ENCODE measurements at places on chromosomes 7 and 10. TPM values are rescaled to one million over a fixed set of nuclear protein-coding genes. Genes with fewer than 3 reads are reported as not detected.

- no peak for DNase-seq
- no peaks in the 10 kb centered on the region for H3K36me3 ChIP-seq
- H3K4me1 ChIP-seq: no peaks in the 10 kb centered on the region
- H3K27me3 ChIP-seq: no peaks in the 10 kb centered on the region
- H3K4me3 ChIP-seq: no peak overlapping the region
Measured at GRCh38 chr7:19026888-19027287, 90.5 kb downstream of the TWIST1 start.

DNA sequence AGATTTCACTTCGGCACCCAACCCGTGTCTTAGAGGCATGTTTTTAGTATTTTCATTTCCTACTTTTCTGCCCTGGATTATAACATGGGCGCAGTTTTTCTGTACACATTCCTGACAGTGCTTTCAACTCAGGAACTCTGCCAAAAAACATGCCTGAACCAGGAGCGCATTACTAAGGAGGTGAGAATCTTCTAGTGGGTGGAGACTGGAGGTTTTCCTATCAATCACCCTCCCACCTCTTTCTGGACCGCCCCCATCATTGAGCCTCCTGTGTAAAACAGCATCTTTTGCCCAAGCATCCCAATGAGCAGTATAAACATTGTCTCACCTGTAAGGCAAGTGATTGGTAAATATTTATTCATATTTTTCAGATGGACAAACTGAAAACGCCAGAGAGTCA lies 53.2 kb downstream of the STK17A start:
- H3K4me1 ChIP-seq: peaks cover 88% of the 10 kb centered on the region
- H3K27me3 ChIP-seq: no peaks in the 10 kb centered on the region
- peaks cover 65% of the 10 kb centered on the region for H3K36me3 ChIP-seq
- H3K27ac ChIP-seq: peak overlapping the region; percentile 66

GRCh38 chr7:17493446-17493845 lies 195.0 kb downstream of the AHR start:
- no peak overlapping the region for H3K4me3 ChIP-seq
- H3K4me1 ChIP-seq: peaks cover 28% of the 10 kb centered on the region
- DNase-seq: no peak
- H3K27ac ChIP-seq: no peak overlapping the region

DNA sequence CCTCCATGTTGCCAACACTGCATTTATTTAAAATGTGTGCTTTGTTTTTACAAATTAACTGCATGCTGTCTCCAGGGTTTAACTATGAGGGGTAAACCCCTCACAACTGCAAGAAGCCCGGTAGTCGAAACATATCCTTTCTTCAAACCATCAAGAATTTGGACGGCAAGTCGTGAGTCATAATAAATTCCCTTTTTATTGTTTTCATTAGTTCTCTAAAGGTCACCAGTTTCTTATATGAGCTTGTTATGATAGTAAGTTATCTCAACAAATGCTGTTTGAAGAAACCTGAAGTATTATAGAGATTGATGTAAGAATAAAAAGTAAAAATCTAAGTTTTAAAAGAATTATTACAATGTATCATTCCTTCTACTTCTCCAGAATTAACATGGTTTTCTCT lies 12.2 kb upstream of the FIGNL1 start:
- no peak for DNase-seq
- no peak overlapping the region for H3K27ac ChIP-seq
- no peak overlapping the region for H3K4me3 ChIP-seq

GRCh38 chr7:25884265-25884828 lies 267.7 kb upstream of the NFE2L3 start:
- H3K4me3 ChIP-seq: no peak overlapping the region
- DNase-seq: no peak
- H3K27ac ChIP-seq: no peak overlapping the region
- H3K36me3 ChIP-seq: no peaks in the 10 kb centered on the region
- H3K27me3 ChIP-seq: peaks cover 14% of the 10 kb centered on the region
- H3K4me1 ChIP-seq: peaks cover 2% of the 10 kb centered on the region

DNA sequence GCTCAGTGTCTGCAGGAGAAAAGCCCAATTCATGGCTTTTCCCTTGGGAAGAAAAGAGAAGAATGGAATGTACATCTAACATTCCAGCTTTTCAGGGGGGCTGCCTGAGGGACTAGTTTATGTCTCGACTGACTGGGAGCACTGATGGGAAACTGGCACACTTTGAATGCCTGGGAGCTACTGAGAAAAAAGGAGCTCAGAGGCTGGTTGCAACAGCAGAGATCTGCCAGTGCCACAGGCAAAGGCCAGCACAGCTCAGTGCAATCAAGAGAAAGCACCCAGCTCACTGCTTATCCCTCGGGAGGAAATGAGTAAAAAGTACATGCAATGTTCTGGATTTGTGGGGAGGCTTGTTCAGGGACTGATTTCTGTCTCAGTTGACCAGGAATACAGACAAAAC lies 226.2 kb downstream of the COBL start:
- peaks cover 4% of the 10 kb centered on the region for H3K36me3 ChIP-seq
- DNase-seq: no peak
- peaks cover 9% of the 10 kb centered on the region for H3K27me3 ChIP-seq
- H3K4me1 ChIP-seq: no peaks in the 10 kb centered on the region

- no peak for DNase-seq
- H3K4me3 ChIP-seq: no peak overlapping the region
- H3K4me1 ChIP-seq: peaks cover 56% of the 10 kb centered on the region
Measured at GRCh38 chr10:74587109-74587854, 239.1 kb upstream of the KAT6B start.

Gene NPTX2
- total RNA-seq: not detected

Gene PDZD7
- total RNA-seq: 0.62 TPM

Gene TMEM270
- not detected for total RNA-seq

Gene TFEC
- not detected for total RNA-seq

- H3K27ac ChIP-seq: no peak overlapping the region
- no peak overlapping the region for H3K4me3 ChIP-seq
Measured at GRCh38 chr10:90935581-90936275, 14.8 kb upstream of the ANKRD1 start.

GRCh38 chr7:115058726-115059125 lies 136.8 kb downstream of the MDFIC start:
- H3K27ac ChIP-seq: no peak overlapping the region
- DNase-seq: no peak
- H3K4me3 ChIP-seq: no peak overlapping the region

DNA sequence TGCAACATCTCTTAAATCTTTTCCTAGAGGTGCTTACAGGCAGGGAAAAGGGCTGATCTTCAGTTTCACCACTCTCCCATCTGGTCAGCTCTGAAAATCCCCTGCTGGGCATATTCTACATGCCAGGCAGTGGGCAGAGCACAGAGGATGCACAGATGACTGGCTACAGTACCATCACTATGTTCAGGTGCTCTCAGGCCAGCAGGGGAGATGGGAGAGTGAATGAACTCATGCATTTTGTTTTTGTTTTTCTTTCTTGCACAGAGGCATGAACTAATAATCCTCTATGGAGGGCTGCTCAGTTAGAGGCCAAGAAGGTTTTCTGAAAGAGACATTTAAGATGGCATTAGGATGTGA lies 19.3 kb downstream of the ELMO1 start:
- no peak overlapping the region for H3K27ac ChIP-seq
- H3K4me1 ChIP-seq: peaks cover 86% of the 10 kb centered on the region
- H3K4me3 ChIP-seq: no peak overlapping the region
- H3K36me3 ChIP-seq: peaks cover 27% of the 10 kb centered on the region
- H3K27me3 ChIP-seq: no peaks in the 10 kb centered on the region

- no peaks in the 10 kb centered on the region for H3K36me3 ChIP-seq
- H3K27me3 ChIP-seq: no peaks in the 10 kb centered on the region
- no peak for DNase-seq
- H3K4me1 ChIP-seq: no peaks in the 10 kb centered on the region
Measured at GRCh38 chr10:36171953-36172940, 530.2 kb upstream of the FZD8 start.

GRCh38 chr7:30726296-30727006 lies 25.5 kb upstream of the INMT start:
- H3K4me3 ChIP-seq: peak overlapping the region; percentile 77
- DNase-seq: peak; percentile 51
- no peaks in the 10 kb centered on the region for H3K36me3 ChIP-seq
- no peaks in the 10 kb centered on the region for H3K27me3 ChIP-seq

Gene WNT16
- total RNA-seq: not detected

- H3K36me3 ChIP-seq: peaks cover 22% of the 10 kb centered on the region
- H3K27ac ChIP-seq: no peak overlapping the region
- no peak overlapping the region for H3K4me3 ChIP-seq
- H3K4me1 ChIP-seq: no peaks in the 10 kb centered on the region
- no peak for DNase-seq
Measured at GRCh38 chr7:157211690-157212089, 73.0 kb downstream of the UBE3C start.

Gene PDK4
- total RNA-seq: not detected

DNA sequence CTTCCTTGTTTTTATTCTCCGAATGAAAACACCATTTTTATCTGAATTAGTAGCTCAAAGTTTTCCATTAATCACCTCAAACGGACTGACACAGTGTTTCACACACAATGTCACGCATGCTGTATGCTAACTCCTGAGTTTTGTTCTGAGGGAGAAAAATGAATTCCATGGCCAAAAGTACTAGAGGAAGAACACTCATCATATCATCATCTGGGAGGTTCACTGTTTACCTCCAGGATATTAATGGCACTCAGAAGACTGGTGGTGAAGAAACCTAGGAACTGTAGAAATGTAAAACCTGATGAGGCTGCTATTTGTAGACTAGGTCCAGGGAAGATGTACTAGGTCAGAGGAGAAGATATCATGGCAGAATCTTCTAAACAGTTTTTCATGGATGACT lies 395.6 kb upstream of the ETV1 start:
- H3K36me3 ChIP-seq: no peaks in the 10 kb centered on the region
- no peak overlapping the region for H3K27ac ChIP-seq
- no peak overlapping the region for H3K4me3 ChIP-seq

DNA sequence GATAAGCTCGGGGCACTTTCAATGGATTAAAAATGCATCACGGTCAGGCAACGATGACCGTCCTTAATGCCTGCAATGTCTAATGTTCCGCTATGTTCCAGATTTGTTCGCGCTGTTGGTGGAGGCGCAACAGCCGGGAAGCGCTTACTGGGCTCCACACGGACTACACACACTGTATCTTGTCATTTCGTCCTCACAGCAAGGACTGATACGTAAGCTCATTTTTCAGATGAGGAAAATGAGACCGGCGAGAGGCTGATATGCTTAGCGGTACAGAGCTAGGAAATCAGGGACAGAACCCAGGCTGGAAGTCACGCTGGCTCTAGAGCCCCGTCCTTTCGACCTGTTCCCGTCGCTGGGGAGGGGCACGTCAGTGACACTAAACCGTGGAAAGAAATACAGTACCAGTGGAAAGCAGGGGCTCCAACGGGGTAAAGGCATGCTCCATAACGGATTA lies 670 bp downstream of the TPK1 start:
- no peaks in the 10 kb centered on the region for H3K27me3 ChIP-seq
- peak overlapping the region; percentile 99 for H3K27ac ChIP-seq
- peak; percentile 62 for DNase-seq
- H3K36me3 ChIP-seq: peaks cover 21% of the 10 kb centered on the region
- H3K4me3 ChIP-seq: peak overlapping the region; percentile 92

- no peaks in the 10 kb centered on the region for H3K27me3 ChIP-seq
- no peaks in the 10 kb centered on the region for H3K4me1 ChIP-seq
- peaks cover 2% of the 10 kb centered on the region for H3K36me3 ChIP-seq
Measured at GRCh38 chr10:86929468-86930380, 27.7 kb downstream of the MMRN2 start.

DNA sequence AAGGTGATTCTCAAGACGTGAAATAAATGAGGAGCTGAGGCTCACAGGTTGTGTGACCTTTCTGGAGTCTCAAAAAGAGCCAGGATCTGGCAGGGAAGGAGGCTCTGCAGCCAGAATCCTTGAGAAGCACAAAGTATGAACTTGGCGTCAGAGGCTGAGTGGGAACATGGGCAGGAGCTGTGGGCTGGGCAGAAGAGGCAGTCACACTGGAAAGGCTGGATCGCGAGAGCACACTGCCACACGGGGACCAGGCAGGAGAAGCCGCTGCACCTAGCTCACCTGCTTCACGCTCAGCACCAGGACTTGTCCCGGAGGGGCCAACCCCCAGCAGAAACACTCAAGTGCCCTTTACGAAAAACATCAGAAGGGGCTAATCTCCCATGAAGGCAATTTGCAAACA lies 535.0 kb downstream of the TNS3 start:
- no peak overlapping the region for H3K4me3 ChIP-seq
- no peak overlapping the region for H3K27ac ChIP-seq
- DNase-seq: no peak
- peaks cover 8% of the 10 kb centered on the region for H3K27me3 ChIP-seq

DNA sequence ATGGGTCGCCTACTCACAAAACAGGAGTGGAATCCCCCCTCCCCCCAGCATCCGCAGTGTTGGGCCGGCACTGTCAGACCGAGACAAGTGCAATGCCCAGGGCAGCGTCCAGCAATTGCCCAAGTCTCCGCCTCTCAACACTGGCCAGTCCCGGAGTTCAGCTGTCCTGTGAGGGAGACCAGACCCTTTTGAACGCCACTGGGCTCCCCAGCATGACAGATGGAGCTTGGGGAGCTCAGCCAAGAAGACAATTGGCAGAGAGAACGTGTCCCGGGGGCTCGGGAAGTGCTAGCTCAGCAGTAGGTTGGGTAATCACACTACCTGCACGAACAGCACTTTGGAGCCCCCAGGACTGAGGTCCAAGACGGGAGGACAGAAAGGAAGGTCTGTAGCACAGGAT lies 4.7 kb downstream of the COPS6 start:
- DNase-seq: no peak
- H3K27me3 ChIP-seq: no peaks in the 10 kb centered on the region
- H3K36me3 ChIP-seq: peaks cover 73% of the 10 kb centered on the region
- no peak overlapping the region for H3K4me3 ChIP-seq

DNA sequence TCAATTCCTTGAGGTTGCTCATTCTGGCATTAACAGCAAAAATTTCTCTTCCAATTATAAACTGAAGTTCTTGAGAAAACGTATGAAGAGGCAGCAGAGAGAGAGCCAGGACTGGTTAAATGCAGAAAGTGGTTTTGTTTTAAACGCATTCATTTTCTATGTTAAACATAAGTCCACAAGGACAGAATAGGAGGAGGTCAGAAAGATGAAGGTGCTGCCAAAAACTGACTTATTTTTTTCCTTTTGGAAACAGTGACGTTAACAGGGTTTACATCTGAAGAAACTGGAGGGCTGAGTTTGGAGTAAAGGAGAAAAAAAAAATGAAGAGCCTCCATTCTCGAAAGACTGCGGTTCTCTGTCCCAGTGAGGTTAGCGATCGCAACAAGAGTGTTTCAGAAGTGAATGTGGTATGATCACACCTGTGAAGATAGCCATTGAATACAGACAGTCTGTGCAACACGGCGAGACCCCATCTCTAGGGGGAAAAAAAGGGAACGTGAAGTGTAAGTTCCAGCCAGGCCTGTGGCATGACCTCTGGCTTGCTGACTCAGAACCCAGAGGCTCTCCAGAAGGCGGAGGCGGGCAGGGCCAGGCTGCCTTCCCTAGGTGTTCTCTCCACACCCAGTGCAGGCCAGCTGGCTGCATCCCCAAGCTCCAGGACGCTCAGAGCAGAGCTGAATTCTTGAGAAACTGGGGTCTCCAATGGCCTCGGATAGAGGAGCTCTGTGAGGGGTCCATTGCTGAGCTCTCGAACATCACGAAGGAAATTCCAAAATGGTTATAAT lies 84.0 kb downstream of the CHST15 start:
- H3K36me3 ChIP-seq: no peaks in the 10 kb centered on the region
- DNase-seq: no peak
- H3K4me3 ChIP-seq: no peak overlapping the region
- no peak overlapping the region for H3K27ac ChIP-seq
- H3K4me1 ChIP-seq: no peaks in the 10 kb centered on the region

All from activated naive CD4-positive, alpha-beta T cell treated with anti-CD3 and anti-CD28 coated beads for 36 hours (primary cell).